Forelimb muscle (tissue), 1 donor: ENCODE measurements at places on chromosomes 7 and 10.
A peak's percentile ranks its signal among the peaks of the same experiment; 100 is the strongest.

- DNase-seq, result peak; percentile 14
Observed at GRCh38 chr10:101903827-101904550, 60.4 kb upstream of the KCNIP2 start.

GRCh38 chr7:42494736-42495135 lies 257.7 kb upstream of the GLI3 start:
- DNase-seq, result no peak

DNA sequence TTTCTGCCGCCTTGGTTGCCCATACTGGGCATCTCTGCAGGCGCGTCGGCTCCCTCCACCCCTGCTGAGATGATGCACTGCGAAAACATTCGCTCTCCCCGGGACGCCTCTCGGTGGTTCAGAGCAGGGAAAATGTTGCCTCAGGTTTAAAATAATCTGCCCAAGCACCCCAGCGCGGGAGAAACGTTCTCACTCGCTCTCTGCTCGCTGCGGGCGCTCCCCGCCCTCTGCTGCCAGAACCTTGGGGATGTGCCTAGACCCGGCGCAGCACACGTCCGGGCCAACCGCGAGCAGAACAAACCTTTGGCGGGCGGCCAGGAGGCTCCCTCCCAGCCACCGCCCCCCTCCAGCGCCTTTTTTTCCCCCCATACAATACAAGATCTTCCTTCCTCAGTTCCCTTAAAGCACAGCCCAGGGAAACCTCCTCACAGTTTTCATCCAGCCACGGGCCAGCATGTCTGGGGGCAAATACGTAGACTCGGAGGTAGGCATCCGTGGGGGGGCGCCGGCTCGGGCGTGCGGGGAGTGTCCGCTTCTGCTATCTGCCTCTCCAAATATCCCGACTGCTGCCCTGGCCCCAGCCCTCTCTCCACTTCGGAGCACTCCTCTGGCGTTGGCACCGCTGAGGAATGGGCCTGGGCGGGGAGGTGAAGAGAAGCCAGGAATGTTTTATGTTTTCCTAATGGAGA lies at the start of gene CAV1:
TSS of gene CAV1 (plus strand) at position 428 of the 689 bp plus-strand sequence. CDS start at position 455, 27 bp downstream.
- no peak for DNase-seq

- no peak for DNase-seq
Observed at GRCh38 chr7:90768301-90768700, 172.2 kb downstream of the CDK14 start.

DNA sequence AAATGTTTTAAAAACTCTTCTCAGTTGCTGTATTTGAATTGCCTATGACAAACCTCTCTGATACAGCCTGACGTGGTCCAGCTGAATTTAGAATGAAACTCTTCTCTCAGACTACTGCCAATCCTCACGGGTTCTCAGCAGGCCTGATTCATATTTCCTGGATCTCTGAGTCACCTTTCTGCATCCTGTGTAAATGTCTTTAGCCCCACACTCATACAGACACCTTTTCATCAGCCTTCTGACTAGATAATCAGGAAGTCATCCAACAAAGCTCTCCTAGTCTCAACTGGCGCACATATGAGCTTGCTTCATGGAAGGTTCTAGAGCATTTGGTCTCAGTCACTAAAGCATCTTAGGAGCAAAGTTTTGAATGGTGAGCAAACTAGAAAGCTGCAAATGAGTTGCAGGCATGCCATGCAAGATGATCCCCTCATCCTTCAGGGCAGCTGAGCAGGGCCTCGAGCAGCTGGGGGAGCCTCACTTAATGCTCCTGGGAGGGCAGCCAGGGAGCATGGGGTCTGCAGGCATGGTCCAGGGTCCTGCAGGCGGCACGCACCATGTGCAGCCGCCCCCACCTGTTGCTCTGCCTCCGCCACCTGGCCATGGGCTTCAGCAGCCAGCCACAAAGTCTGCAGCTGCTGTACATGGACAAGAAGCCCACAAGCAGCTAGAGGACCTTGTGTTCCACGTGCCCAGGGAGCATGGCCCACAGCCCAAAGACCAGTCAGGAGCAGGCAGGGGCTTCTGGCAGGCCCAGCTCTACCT lies 182.8 kb downstream of the ARHGAP12 start:
- no peak for DNase-seq

DNA sequence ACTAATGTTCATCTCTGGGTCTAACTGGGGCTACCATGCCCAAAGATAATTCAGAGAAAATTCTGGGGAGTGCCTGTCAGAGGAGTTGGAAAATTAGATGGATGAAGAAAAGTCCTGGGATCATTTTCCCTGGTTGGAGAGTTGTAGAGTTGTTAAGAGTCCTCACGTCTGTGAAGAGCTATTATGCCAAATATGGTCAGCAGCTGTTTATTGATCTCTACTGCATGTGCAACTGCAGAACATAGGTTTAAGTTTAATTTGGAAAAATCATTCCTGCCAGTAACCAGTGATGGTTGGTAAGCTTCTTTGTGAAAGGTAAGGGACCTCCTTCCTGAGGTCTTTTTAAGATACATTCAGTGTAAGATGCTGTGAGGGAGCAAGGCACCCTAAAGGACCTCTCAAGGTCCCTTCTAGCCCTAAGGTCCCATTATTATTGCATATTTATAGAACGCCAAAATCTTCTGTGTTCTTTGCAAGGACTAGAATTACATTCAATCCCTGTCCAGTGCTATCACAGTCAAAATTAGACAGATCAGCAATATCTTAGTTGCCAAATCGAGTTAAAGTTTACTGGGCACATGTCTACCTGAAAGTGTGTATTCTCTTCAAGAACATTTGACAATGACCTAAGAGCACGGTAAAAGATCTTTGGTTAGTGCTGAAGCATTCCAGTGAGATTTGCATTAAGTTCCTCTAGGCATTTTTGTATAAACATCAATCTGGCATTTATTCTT lies 62.7 kb downstream of the VTI1A start:
- no peak for DNase-seq
